NCI-H510A (cell line): ENCODE measurements at places on chromosomes 1 and 21.
A peak's percentile ranks its signal among the peaks of the same experiment; 100 is the strongest.

GRCh38 chr1:173267453-173267945 lies 60.4 kb upstream of the TNFSF4 start:
- DNase-seq = no peak

- DNase-seq = no peak
These were observed 255.8 kb upstream of the CACYBP start for GRCh38 chr1:174743654-174744561.

- no peak for DNase-seq
These were observed 2.4 kb upstream of the SPOCD1 start for GRCh38 chr1:31818206-31818605.

- DNase-seq = no peak
These were observed 12.7 kb downstream of the HNRNPU start for GRCh38 chr1:244851546-244852231.

DNA sequence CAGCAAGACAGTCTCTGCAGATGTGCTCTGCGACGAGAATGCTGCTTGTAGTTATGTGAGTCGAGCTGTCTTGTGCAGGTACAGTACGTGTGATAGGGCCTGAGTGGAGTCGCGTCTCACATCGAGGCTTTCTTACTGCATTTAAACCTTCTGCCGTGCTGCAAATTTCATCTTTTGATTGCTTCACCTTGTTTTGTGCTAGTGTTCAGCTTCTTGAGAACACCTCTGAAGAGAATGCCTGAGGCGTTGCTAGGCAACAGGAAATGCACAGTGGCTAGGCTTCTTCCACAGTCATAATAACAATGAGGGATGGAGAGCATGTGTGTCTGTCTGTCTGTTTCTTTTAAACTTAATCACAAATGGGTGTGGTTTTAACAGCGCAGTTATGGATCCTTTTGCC lies 52.9 kb downstream of the MRPS6 start:
- no peak for DNase-seq

GRCh38 chr1:67937651-67938050 lies 104.4 kb upstream of the GNG12 start:
- DNase-seq = no peak

- DNase-seq = no peak
These were observed 1.3 kb downstream of the GALE start for GRCh38 chr1:23799255-23799569.

GRCh38 chr21:40901691-40902090 lies 54.7 kb upstream of the DSCAM start:
- no peak for DNase-seq

DNA sequence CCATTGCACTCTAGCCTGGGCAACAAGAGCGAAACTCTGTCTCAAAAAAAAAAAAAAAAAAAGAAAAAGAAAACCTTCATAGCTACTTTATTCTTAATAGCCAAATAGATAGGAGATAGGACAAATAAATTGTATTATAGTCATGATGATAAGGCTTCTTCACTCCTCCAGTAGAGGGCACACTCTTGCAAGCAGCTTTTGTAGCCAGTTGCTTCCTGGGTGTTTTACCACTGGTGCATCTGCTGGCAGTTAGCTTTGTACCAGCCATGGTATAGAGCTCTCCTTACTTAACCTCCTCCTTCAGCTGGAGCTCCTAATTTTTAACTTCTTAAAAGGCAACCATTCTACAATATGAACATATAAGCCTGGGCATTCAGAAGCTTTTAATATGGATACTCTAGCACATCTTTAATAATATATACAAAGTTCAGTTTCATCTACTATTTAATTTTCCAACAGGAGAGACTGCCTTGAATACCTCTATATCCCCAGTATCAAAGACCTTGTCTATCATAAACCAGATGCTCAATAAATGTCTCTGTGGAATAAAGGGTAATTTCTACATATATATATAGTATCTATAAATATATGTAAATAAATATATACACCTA lies 35.8 kb downstream of the EVI5 start:
- peak; percentile 23 for DNase-seq

DNA sequence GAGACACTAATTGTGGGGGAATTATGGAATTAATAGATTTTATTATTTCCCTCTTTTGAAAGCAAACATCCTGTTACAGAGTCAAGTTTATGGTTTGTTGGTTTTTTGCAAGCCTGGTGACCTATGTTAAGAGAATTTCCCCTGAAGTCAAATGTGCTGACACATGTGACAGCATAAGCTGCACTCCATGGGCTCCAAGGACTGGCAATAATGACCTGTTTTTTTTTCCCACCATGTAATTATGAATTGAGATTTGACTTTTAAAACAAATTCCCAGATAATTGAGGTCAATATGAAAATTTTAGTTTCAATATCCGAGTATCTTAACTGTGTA lies 242.5 kb upstream of the SGIP1 start:
- DNase-seq = no peak

- DNase-seq = no peak
These were observed 31.0 kb upstream of the SDHB start for GRCh38 chr1:17084787-17085186.

DNA sequence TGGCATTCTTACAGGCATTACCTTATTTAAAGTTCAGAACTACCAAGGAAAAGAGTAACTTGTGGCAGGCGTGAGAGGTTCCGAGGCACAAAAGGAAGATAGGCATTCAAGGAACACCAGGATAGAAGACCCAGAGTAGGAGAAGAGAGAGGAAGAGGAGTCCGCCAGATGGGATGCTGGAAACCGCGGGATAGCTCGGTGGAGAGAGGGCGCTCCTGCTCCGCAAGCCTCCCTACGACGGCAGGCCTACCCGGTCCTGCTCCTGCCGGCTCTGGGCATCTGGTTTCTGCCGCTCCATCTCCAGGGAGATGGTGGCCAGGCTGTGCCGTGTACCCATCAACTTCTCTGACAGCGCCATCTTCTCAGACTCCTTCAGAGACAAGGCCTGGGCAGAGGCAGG lies 5.4 kb upstream of the NBPF1 start:
- no peak for DNase-seq

GRCh38 chr1:15531003-15531402 lies 4.4 kb downstream of the DNAJC16 start:
- DNase-seq = no peak
